Progenitor cell of endocrine pancreas (in vitro differentiated cells): ENCODE measurements at places on chromosomes 12 and 14. TPM values are rescaled to one million over a fixed set of nuclear protein-coding genes. Genes with fewer than 3 reads are reported as not detected.
A peak's percentile ranks its signal among the peaks of the same experiment; 100 is the strongest.

The PLEKHG7 gene
- 0.65 and 0.75 TPM in 2 replicates for total RNA-seq

- H3K36me3 ChIP-seq = peaks cover 2% of the 10 kb centered on the region
- peaks cover 17% of the 10 kb centered on the region for H3K4me1 ChIP-seq
These were observed 197.8 kb upstream of the FRMD6 start for GRCh38 chr14:51453869-51454268.

GRCh38 chr14:61388173-61388975 lies 67.0 kb downstream of the PRKCH start:
- H3K4me1 ChIP-seq = peaks cover 1% of the 10 kb centered on the region
- no peak overlapping the region for H3K4me3 ChIP-seq
- H3K27me3 ChIP-seq = no peaks in the 10 kb centered on the region
- no peak overlapping the region for H3K27ac ChIP-seq

GRCh38 chr12:26867080-26867479 lies 34.1 kb upstream of the ITPR2 start:
- H3K4me1 ChIP-seq = peaks cover 23% of the 10 kb centered on the region
- H3K4me3 ChIP-seq = no peak overlapping the region
- no peak overlapping the region for H3K27ac ChIP-seq

The KRT75 gene
- total RNA-seq = not detected in 2 replicates

The RNASE7 gene
- not detected in 2 replicates for total RNA-seq

DNA sequence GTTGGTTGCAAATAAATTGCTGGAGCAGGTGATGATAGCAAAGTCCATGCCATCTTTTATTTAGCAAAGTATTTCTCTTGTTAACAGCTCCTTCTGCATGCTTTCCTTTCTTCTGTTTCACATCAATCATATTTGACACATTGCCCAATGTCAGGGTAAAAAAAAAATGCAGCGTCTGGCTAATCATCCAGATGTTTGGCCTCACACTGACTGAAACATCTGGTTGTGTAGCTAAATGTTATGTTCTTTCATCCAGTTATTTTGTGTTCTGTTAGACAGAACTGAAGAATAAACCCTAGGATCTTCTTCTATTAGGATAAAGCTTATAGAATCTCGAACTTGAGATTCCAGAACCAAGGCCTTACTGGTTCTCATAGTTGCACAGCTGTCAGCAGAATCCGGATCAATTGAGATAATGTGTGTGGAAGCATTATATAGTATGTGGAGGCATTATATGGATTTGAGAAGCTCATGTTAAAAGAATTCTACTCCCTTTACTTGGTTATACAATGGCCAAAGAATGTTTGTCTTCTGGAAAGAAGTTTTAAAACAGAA lies 859.2 kb downstream of the DIO2 start:
- no peaks in the 10 kb centered on the region for H3K27me3 ChIP-seq
- no peak for DNase-seq
- H3K4me1 ChIP-seq = peaks cover 14% of the 10 kb centered on the region
- peaks cover 2% of the 10 kb centered on the region for H3K36me3 ChIP-seq
- no peak overlapping the region for H3K4me3 ChIP-seq

DNA sequence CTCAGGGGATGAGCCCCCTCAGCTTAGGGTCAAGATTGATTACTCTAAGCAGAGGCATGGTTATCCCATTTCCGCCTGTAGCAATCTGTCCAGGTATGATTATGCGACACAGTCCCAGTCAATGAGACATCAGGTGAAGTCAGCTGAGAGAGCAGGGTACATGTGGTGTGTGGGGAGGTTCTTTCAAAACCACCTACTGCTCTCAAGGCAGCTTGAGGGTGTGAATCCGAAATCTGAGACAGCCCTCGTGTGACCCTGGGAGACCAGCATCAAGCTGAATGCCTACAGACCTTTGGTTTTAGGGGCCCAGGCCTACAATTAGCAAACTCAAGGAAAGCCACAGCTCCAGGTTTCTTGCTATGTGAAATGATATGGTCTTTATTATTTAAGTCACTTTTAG lies 275.7 kb downstream of the ITPR2 start:
- no peak overlapping the region for H3K27ac ChIP-seq
- no peaks in the 10 kb centered on the region for H3K4me1 ChIP-seq
- H3K4me3 ChIP-seq = no peak overlapping the region

DNA sequence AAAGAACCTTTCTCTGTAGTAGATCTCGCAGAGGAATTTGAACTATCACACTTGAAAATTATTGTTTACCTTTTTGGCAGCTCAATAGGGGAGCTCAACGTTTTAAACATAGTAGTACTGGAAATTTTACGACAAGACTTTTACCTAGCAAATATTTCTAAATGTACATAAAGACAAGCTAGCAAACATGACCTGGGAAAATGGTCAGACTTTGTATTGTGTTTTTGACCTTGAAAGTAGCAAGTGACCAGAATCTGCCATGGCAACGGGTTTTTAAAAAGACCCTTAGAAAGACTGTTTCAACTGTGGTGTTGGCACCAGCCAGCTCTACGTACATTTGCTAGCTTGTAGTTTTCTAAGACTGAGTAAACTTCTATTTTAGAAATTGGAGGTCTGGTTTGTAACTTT lies 20.2 kb upstream of the A2M start:
- H3K36me3 ChIP-seq = peaks cover 17% of the 10 kb centered on the region
- H3K27me3 ChIP-seq = no peaks in the 10 kb centered on the region
- DNase-seq = no peak
- no peak overlapping the region for H3K27ac ChIP-seq
- H3K4me3 ChIP-seq = no peak overlapping the region

DNA sequence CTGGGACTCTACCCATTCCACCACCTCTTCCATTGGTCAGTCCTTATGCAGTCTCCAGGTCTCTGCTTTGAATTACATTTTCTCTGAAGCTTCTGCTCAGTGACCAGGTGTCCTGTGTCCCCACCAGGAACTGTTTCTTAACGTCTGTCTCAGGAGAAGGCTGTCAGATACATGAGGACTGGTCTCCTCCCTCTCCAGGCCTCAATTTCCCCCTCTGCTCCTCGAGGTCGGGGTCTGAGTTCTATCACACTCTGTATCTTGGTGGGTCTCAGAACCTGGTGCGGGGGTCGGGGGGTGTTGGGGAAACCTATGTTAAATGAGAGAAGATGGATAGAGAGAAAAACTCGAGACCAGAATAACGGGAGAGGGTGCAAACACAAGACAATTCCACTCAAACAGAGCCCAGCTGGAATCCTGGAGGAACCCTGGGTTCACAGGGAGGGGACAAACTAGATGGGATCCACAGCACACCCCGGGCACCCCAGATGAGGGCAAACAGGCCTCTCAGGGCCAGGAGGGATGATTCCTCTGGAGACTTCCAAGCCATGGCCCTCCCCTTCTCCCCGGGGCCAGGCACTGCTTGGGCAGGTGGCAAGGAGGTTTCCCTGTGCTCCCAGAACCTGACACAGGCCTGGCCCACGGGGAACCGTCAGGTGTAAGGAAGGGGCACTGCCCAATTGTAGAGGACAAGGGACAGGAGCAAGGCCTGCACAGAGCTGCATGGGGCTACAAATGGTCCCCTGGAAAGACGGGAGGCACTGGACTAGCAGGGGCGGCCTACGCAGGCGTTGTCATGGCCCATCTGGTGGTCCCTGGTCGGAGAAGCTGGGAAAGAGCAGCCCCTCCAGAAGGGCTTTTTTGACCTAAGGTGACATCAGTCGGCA lies 313.2 kb upstream of the DIO3 start:
- H3K27me3 ChIP-seq = no peaks in the 10 kb centered on the region
- H3K27ac ChIP-seq = no peak overlapping the region
- no peak overlapping the region for H3K4me3 ChIP-seq
- peaks cover 2% of the 10 kb centered on the region for H3K4me1 ChIP-seq

GRCh38 chr12:70101064-70101463 lies 142.2 kb upstream of the CNOT2 start:
- no peak overlapping the region for H3K4me3 ChIP-seq
- H3K4me1 ChIP-seq = peaks cover 27% of the 10 kb centered on the region
- H3K27me3 ChIP-seq = no peaks in the 10 kb centered on the region
- H3K27ac ChIP-seq = peak overlapping the region; percentile 62
- no peaks in the 10 kb centered on the region for H3K36me3 ChIP-seq

The AICDA gene
- total RNA-seq = not detected in 2 replicates

The CFAP54 gene
- total RNA-seq = 5.9 TPM in 2 replicates

- H3K27ac ChIP-seq = peak overlapping the region; percentile 75
- no peaks in the 10 kb centered on the region for H3K36me3 ChIP-seq
- no peak for DNase-seq
- peaks cover 31% of the 10 kb centered on the region for H3K4me1 ChIP-seq
- H3K4me3 ChIP-seq = no peak overlapping the region
- no peaks in the 10 kb centered on the region for H3K27me3 ChIP-seq
These were observed 45.7 kb downstream of the WDR20 start for GRCh38 chr14:102185360-102185759.
